ENCODE measurements at places on chromosomes 16 and 17.

DNA sequence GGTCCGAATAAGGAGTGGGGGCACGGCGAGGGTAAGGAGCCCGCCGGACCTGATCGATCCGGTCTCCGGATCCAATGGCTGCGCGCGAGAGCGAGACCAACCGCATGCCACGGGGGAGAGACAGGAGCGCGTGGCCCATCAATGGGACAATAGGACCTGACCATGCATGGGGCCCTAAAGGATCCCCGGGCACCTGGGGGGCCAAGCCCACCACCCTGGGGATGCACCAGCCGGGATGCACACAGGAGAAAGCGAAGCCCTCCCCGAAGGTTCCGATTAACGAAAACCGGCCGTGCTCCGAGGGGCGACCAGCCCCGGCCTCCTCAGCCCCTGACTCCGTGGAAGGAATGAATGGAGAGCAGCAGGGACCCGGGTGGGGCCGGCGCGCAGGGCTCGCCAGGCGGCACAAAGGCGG lies 525 bp downstream of the JPT1 start:
- no peaks in the 10 kb centered on the region for H3K27me3 ChIP-seq
- peaks cover 23% of the 10 kb centered on the region for H3K4me1 ChIP-seq
- H3K36me3 ChIP-seq = no peaks in the 10 kb centered on the region
- no peak for DNase-seq
- H3K4me3 ChIP-seq = peak overlapping the region; percentile 92

GRCh38 chr16:12546918-12547607 lies 256.6 kb downstream of the CPPED1 start:
- H3K27ac ChIP-seq = no peak overlapping the region
- no peaks in the 10 kb centered on the region for H3K27me3 ChIP-seq
- DNase-seq = no peak

DNA sequence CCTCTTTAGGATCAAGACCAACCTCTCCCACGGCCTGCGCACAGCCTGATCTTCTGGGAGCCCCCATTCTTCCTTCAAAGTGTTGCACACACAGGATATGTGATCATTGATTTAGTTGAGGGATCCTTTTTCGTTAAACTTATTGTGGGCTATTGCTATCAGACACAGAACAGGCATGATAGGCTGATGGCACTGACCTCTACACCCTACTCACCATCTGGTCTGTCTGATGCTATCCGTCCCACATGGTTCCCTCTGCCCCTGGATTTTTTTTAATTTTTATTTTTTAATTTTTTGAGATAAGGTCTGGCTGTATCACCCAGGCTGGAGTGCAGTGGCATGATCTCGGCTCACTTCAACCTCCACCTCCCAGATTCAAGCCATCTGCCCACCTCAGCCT lies 19.2 kb upstream of the LITAF start:
- H3K27ac ChIP-seq = no peak overlapping the region
- H3K27me3 ChIP-seq = no peaks in the 10 kb centered on the region
- H3K36me3 ChIP-seq = no peaks in the 10 kb centered on the region
- DNase-seq = no peak
- peaks cover 8% of the 10 kb centered on the region for H3K4me1 ChIP-seq

DNA sequence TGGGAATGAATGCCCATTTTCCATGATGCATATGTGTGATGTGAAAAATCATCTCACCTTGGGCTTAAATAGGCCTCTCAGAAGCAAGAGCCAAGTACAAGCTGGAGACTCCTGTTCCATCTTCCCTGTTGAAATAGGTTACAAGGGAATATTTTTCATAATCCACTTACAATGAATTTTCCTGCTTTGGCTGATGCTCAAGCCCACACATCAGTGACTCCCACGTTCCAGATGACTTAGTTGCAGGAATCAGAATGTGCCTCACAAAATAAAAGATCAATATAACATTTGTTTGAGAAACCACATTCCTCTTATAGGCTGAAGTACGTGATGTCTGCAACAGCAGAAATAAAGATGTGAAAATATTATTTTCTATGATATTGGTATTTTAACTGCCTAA lies 24.1 kb downstream of the ANKFN1 start:
- no peaks in the 10 kb centered on the region for H3K4me1 ChIP-seq
- H3K36me3 ChIP-seq = no peaks in the 10 kb centered on the region
- no peak overlapping the region for H3K27ac ChIP-seq

- no peak for DNase-seq
- no peak overlapping the region for H3K4me3 ChIP-seq
- H3K27ac ChIP-seq = no peak overlapping the region
Measured at GRCh38 chr17:57785022-57785421, 39.9 kb upstream of the CCDC182 start.
